ENCODE measurements at places on chromosomes 11 and 22. TPM values are rescaled to one million over a fixed set of nuclear protein-coding genes. Genes with fewer than 3 reads are reported as not detected.

GRCh38 chr11:68993546-68993945 lies 12.8 kb upstream of the MRGPRD start:
- no peak for DNase-seq

LIF gene
- 0.90 TPM for total RNA-seq

GRCh38 chr11:45815747-45816146 lies 10.8 kb downstream of the SLC35C1 start:
- no peak for DNase-seq

- DNase-seq: no peak
Measured at GRCh38 chr11:94129512-94130297, 1.1 kb downstream of the PANX1 start.

DNA sequence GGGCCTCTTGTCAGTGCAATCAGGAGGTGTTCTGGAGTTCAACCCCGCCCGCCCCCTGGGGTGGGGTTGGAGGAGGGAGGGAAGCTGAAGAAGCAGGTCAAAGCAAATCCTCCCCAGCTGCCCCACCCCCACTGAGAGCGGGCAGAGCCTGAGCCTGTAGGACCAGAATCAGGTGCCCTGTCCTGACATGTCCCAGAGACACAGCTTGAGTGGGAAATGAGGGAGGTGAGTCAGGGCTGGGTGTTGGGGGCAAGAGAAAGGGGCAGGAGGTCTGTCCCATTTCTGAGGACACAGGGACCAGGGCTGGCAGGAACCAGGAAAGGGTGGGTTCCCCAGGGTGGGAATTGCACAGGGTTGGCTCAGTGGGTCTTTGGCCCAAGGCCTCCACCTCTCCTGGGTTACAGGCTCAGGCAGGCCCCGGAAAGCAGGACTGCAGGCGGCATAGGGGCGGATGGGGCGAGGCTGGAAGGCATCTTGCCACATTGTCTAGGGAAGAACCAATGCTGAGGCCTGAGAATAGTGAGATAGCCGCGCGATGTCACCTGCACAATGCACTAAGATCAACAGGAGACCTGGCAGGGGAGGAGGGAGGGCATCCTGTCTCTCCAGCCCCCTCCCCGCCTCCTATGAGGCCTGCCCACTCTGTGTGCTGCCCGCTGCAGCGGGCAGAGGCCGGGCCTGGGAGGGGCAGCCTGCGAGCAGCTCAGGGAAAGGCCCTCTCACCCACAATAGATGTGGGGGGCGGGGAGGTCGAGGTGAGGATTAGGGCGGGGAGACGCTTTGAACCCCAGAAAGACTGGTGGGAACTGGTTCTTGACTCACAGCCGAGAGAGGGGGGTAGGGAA lies 32.4 kb downstream of the NECTIN1 start:
- no peak for DNase-seq

Data from thymus (tissue), 14 donors.